Chondrocyte (in vitro differentiated cells): ENCODE measurements at places on chromosomes 5 and 9. TPM values are rescaled to one million over a fixed set of nuclear protein-coding genes. Genes with fewer than 3 reads are reported as not detected.

GRCh38 chr5:72234265-72234700 is 85.8 kb downstream of the MRPS27 start:
- no peak for DNase-seq

Gene ARID3C
- 0.20 TPM in 1 of 3 replicates, not detected in the others for total RNA-seq

DNA sequence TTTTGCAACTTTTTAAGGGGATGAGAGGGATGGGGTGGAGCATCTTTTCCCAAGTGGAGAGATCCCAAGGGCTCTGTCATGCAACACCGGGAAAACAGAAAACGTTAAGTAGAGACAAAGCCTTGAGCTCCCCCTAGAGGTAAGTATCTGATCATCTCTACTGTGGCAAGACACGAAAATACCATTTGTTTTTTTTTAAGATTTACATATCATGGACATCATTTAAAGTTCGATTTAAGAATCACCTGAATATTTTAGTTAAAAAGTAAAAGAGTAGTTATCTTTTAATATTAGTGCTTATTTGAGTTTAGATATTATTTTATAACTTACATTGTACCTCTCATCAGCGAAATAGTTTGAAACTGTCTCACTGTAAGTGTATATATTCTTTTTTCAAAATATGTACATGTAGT is 200.4 kb downstream of the LRRC70 start:
- no peak for DNase-seq

Gene URM1
- total RNA-seq = 50.5 to 60.6 TPM (median 57.6 TPM) in 3 replicates

GRCh38 chr9:125494653-125494915 is 212.4 kb downstream of the MAPKAP1 start:
- DNase-seq = no peak

GRCh38 chr9:131800843-131801242 is 61.0 kb upstream of the RAPGEF1 start:
- peak; percentile 24 for DNase-seq

DNA sequence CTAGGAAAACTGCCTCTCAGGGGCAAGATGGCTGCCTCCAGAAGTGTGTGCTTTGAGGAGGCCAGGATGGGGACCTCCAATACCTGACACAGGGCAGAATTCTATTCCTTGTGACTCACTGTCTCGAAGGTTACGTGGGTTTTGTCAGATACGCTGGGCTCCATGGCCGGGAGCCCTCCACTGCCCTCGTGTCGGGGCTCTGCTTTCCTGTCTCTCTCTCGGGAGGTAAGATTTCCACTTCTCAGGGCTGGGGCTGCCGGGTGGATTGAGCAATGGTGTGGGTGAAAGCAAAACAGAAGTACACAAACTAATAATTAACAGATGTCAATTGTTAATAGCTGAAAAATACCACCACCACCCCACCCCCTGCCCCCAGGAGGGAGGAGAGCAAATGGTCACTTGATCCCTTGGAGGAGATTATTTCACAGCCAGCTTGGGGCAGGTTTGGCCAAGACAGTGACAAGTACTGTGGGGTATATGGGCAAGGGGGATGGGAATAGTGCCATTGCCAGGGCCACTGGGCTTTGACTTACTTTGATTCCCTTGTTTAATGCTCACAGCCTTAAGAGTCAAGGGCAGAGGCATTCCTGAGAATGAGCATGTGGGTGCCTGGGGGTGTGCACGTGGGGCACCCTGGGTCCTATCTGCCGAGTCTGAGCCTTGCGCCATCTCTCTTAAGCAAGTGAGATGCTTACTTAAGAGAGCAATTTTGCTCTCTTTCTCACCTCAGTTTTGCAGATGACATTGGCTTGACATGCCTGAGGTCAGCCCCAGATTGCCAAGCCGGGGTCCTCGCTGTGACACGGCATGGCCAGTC is 28.8 kb upstream of the DAB2IP start:
- no peak for DNase-seq

Gene ADAMTS6
- total RNA-seq = 20.0 to 30.1 TPM (median 21.5 TPM) in 3 replicates

DNA sequence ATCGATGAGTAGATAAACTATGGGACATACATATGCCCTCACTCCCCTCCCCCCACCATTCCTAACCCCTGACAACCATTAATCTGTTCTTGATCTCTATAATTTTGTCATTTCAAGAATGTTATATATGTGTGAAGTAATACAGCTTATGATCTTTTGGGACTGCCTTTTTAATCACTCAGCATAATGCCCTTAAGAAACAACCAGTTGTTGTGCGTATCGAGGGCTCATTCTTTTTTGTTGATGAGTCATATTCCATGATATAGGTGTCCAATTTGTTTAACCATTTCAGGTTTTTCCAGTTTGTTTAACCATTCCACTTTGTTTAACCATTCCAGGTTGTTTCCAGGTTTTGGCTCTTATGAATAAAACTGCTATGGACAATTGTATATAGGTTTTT is 75.6 kb downstream of the ARHGEF28 start:
- DNase-seq = no peak

DNA sequence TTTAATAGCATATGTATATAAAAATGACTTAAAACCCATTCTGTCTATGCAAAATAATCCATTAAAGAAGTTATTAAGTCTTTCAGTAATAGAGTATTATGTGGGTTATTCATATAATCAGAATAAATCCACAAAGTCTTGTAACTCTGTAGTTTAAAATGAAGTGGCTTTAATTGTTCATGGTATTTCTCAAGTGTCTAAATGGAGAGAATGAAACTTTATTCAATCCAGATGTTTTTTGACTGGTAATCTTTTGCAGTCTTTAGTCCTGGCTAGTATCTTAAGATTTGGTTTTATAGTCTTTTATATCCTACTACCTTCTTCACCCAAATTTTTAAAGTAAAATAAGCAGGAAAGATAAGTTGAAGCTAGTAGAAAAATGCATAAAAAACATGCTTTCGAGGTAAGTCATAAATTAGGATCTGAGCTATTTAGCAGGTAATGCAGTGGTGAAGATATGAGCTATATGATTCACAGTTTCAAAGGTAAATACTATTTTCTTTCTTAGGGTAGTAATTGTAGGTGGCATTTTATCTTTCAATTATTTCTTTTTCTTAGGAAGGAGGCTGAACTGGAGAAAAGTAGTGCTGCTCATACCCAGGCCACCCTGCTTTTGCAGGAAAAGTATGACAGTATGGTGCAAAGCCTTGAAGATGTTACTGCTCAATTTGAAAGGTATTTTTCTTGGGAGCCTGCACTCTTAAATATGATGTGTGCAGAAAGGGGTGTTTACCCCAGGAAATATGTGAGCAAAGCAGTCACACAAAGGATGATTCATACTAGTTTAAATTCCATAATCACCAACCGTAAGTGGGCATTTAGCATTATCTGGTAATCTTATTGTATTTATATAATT is 17.9 kb downstream of the HMMR start:
- no peak for DNase-seq

Gene SOX30
- total RNA-seq = not detected in 3 replicates
